ENCODE measurements at places on chromosomes 6 and 20.
A peak's percentile ranks its signal among the peaks of the same experiment; 100 is the strongest.

- DNase-seq: no peak
Measured at GRCh38 chr20:22744341-22745193, 160.2 kb upstream of the FOXA2 start.

DNA sequence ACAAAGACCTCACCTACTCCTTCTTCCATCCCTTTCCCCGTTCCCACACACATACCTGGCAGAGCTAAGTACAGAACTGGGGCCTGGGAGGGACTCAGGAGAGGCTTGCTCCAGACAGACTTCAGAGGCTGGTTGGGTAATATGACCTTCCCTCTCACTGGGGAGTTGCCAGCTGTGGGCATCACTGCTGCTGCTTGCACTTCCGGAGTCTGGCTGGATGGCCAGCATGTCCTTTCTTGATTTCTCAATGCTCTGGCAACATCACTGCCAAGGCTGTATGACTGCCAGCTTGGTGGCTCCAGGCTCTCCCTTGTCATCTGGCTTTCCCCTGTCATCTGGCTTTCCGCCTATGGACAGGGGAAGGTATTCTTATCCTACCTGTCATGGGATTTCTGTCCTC lies 47.8 kb downstream of the CDH22 start:
- DNase-seq: no peak

GRCh38 chr20:57902473-57902872 lies 192.7 kb upstream of the PMEPA1 start:
- no peak for DNase-seq

DNA sequence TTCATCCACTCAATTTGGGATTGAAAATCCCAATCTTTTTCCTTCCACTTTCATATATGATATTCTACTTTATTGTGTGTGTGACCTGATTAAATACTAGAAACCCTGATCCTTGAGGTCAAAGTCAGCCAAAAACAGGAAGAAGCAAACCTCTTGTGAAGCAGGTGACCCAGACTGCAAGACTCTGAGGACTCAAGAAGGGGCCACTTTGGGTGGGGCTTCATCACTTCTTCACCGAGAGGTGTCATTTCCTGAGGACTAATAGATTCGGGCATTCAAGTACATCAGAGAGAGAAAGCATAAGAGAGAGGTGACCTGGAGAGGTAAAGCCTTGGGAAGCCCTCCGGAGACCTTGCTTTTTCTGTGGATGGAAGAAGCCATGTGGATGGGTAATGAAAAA lies 129.0 kb downstream of the CFAP61 start:
- no peak for DNase-seq

- DNase-seq: no peak
Measured at GRCh38 chr20:6819599-6819998, 52.1 kb downstream of the BMP2 start.

GRCh38 chr6:31271641-31272357 lies at the start of gene HLA-C:
TSS of gene HLA-C (minus strand) at chr6:31272092. CDS start at chr6:31272071, 21 bp downstream.
- peak; percentile 78 for DNase-seq

DNA sequence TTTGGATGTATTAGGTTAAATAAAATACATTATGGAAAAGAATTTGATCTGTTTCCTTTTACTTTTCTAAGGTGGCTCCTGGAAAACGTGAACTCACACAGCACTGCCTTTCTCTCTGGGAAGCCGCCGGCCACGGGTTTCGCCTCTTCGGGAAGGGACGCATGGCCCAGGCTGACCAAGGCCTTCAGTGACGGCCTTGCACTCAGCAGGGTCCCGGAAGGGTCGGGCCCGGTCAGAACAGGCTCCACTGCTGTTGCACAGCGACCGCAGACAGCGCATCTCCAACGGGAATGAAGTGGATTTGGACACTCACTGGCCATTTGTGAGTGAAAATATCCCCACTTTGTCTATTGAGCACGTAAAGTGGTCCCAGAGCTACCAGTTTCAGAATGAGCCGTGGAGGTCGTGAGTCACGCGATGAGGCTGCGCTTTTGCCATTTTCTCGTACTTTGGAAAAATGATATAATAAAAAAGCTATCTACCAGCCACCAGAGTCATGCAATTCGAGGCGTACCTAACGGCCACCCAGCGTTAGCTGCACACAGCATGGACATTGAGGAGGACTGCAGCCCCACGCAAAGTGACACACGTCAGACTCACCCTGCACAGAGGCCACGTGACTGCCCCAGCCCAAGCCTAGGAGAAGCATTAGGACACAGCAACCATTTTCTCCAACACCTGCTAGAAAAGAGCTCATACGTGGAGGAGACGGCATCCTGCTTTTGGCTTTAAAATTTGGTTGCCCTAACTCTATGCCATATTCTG lies 244.3 kb downstream of the TTLL2 start:
- no peak for DNase-seq

- DNase-seq: peak; percentile 43
Measured at GRCh38 chr6:109240370-109241084, 141.7 kb downstream of the CD164 start.

- DNase-seq: no peak
Measured at GRCh38 chr20:3046677-3047462, 1.0 kb downstream of the MRPS26 start.

DNA sequence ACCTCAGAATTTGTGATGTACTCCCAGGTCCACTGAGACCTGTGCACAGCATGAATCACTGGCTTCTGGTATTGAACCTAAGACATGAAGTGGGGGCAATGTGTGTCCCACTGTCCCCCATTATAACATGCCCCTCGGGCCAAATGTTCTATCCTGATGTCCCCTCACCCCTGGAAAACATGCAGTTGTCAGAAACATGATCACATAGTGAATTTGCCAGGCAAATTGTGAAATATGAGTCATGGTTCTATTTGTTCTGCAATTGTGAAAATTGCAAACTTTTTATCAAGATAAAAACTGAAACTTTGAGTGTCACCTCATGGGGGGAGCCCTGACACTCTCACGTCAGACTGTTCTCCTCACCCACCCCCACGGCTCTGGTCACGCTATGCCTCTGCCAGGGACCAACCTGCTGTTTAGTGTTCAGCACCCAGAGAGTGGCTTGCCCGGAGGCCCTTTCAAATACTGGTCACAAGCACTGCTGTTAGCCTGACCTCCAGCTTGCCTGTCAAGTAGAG lies 305.3 kb downstream of the CLIC5 start:
- no peak for DNase-seq

DNA sequence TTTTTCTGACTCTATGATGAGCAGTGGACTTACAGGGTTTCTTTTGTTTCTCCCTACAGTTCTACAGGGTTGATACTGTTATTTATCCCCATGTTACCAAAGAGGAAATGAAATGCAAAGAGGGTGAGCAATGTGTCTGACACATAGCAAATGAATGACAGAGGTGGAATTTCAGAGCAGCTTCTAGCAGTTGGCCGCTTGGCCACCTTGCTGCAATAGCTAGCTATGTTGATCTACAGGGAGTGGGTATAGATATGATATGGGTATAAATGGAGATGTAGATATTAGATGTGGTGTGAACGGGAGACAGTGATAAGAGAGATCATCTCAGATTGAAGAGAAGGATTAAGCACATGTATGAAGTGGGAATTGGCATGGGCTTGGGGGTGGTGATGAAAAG lies 10.9 kb upstream of the SLC22A3 start:
- no peak for DNase-seq

DNA sequence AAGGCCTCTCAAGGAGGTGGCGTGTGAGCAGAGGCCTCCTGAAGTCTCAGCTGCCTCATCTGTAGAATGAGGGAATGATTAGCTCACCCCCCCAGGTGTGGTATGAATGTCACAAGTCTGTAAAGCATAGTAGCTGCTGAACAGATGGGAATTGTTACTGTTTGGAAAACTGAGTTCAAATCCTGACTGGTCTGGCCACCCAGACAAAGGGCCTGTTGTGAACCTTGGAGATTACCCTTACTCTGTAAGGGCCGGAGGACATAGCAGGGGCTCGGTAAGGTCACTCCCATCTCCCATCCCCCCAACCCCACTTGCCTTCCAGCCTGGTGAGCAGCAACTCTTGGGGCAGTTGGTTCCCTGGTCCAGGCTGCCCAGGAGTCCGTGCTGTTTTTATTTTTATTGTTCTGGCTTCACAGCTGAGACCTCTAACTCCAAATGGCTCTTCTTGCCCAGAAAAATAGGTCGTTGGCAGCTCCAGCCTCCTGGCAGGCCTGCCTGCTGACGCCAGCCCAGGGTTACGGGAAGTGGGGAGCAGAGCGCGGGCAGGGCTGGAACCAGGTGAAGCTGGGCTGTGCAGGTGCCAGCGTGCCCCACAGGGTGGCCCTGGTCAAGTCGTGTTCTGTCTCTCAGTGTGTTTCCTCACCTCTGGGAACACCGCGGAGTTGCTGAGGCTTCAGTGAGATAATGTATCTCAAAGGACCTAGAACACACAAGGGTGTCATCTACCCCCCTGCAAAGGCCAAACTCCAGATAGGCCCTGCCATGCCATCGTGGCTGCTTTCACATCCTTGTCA lies 4.5 kb upstream of the SIRPA start:
- no peak for DNase-seq

DNA sequence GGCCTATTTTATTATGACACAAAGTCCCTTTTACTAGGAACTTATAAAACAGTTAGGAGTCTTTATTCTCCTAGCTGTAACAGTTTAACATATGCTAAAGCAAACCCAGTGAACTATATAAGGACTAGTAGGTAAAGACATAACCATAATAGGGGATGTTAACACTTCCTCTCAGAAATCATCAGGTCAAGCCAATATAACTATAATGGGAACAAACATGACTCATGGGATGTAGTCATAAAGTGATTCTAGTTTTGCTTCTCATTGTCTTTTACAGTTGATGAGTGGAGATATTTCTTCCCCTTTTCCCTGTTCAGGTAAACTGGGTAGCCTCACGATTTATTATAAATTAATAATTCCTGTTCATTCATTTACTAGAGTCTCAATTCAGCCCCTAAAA lies 9.7 kb downstream of the PTCHD4 start:
- DNase-seq: no peak

GRCh38 chr20:24610341-24611115 lies 141.1 kb downstream of the SYNDIG1 start:
- no peak for DNase-seq

DNA sequence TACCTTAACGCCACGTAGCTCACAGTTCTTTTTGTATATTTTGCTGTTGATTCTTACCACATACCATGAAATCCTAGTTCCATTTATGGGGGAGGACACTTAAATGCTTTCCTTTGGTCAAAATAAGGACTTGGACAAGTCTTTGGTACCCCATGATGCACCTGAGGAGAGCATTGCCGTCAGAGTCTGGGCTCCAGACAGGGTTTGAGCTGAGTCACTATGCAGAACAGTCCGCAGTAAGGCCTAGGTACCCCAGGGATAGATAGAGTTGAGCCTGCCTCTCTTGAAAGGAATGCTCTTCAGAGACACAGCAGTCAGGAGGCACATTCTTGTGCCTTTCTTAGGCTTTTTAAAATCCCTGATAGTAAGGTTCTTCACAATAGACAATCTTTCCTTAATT lies 6.0 kb downstream of the PARD6B start:
- DNase-seq: no peak

GRCh38 chr20:32680544-32681174 lies 6.9 kb upstream of the C20orf203 start:
- no peak for DNase-seq

- DNase-seq: peak; percentile 5
Measured at GRCh38 chr20:63846128-63846771, 15.0 kb upstream of the ABHD16B start.

- no peak for DNase-seq
Measured at GRCh38 chr20:32563311-32564272, 21.5 kb downstream of the NOL4L start.

- no peak for DNase-seq
Measured at GRCh38 chr20:62666736-62667529, 24.6 kb downstream of the SLCO4A1 start.

- no peak for DNase-seq
Measured at GRCh38 chr20:17617212-17617867, 47.5 kb downstream of the DSTN start.

DNA sequence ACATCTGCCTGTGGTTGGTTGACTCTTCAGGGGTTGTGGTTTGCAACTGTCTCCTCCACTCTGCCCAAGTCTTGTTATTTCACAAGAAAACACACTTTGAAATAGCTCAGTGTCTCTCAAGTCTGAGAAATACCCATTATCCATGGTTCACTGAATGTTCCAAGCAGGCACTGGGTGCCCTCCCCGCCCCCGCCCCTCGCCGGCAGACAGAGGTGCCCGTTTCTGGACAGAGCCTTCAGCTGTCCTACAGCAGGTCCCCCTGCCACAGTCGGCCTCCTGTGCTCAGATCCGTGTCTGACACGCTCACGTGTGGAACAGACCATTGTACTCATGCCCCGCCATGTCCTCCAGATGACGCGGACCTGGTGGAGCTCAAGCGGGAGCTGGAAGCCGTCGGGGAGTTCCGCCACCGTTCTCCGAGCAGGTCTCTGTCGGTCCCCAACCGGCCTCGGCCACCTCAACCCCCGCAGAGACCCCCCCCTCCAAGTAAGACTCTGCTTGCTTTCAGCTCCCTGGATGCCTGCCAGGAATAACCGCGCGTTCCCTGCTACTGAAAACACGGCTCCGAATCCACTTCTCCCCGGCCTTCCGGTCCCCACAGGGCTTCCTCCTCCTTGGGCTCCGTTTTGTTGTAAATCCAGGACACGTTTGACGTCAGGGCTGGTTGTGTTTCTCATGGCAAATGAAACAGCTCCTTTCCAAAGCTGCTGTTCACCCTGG lies 81.4 kb downstream of the SERAC1 start:
- peak; percentile 95 for DNase-seq

GRCh38 chr20:33022289-33022688 lies 9.2 kb upstream of the BPIFB6 start:
- DNase-seq: no peak
